ENCODE measurements at places on chromosomes 2 and 18. TPM values are rescaled to one million over a fixed set of nuclear protein-coding genes. Genes with fewer than 3 reads are reported as not detected.

The TMEM163 gene
- total RNA-seq: not detected

The MROH2A gene
- total RNA-seq: not detected

The ARID5A gene
- total RNA-seq: 8.2 TPM

The CPS1 gene
- total RNA-seq: 4.2 TPM

The ZNF516 gene
- 28.2 TPM for total RNA-seq

The L3MBTL4 gene
- not detected for total RNA-seq

The EPHA4 gene
- total RNA-seq: 17.5 TPM

The ADAM23 gene
- total RNA-seq: 11.6 TPM

The ATP5F1A gene
- total RNA-seq: 759 TPM

The TRIM43 gene
- not detected for total RNA-seq

The LCLAT1 gene
- 18.0 TPM for total RNA-seq

The HK2 gene
- total RNA-seq: 49.0 TPM

The CCDC68 gene
- total RNA-seq: 18.3 TPM

The MAPK4 gene
- not detected for total RNA-seq

The CFAP53 gene
- not detected for total RNA-seq

The PLGLB2 gene
- 0.66 TPM for total RNA-seq

The PRKRA gene
- 52.0 TPM for total RNA-seq

The TSPYL6 gene
- not detected for total RNA-seq

The DLX1 gene
- not detected for total RNA-seq

The GPR35 gene
- total RNA-seq: 0.14 TPM

The ASAP2 gene
- total RNA-seq: 76.5 TPM

The NPPC gene
- not detected for total RNA-seq

The VWC2L gene
- not detected for total RNA-seq

The SLC9A4 gene
- total RNA-seq: not detected

The KCNF1 gene
- not detected for total RNA-seq

The ANKRD62 gene
- total RNA-seq: not detected

The REG3A gene
- total RNA-seq: not detected

The MDH1 gene
- 192 TPM for total RNA-seq
